Stimulated activated CD8-positive, alpha-beta memory T cell treated with anti-CD3 and anti-CD28 coated beads, Interleukin-15, amount 100 ng/mL, for 24 hours (primary cell): ENCODE measurements at places on chromosomes 7 and 10.

- no peak for DNase-seq
Observed at GRCh38 chr10:83931669-83932068, 207.6 kb upstream of the GHITM start.

DNA sequence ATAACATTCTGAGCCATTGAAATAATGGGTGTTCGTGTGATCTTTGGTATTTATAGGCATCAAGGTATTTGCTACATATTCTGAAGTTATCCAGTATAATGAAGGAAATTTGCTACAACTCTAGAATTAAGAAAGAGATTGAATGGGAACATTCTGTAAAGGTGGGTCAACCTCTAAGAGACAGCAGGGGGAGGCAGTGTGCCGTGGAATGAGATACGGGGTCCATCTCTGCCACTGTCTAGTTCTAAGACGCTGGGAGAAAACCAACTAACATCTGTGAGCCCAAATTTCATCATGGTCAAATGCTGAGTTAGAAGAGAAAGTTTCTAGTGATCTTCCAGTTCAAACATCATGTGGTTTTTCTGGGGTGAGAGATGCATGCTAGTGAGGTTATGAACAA is 368.9 kb downstream of the SORCS1 start:
- DNase-seq, result no peak

DNA sequence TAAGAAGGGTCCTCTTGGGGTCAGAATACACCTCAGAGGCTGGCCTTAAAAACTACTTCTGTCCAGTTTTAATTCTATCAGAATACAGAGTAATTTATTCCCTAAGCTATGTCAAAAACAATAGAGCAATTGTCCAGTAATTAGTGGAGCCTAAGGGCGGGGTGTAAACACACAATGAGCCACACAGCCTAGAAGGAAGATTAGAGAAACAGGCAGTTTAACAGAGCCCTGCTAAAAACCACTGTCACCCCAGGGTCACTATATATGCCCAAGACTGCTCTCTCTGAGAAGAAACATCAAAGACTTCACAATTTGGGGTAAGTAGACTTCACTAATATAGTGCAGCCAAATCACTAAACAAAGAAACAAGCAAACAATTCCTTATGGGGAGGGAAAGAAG is 27.2 kb upstream of the WNT2 start:
- no peak for DNase-seq

- DNase-seq, result no peak
Observed at GRCh38 chr7:2172311-2173188, 60.2 kb downstream of the MAD1L1 start.

DNA sequence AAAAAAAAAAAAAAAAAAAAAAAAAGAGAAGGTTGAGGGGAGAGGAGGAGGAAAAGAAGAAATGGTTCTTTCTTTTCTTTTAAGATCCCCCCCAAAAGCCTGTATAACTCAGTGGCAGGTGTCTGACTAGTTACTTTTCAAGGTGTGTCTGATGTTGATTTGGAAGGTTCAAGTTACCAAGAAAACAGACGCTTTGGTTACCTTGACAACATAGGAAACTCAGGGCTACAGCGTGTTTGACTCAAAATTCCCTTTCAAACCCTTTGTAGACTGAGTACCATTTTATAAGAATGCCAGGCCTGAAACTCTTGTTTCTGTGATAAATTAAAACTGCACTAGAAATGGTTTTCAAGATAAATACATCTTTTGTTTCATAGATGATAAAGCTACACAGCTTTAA is 286.8 kb downstream of the SKIDA1 start:
- no peak for DNase-seq

GRCh38 chr10:99382176-99382575 is 48.2 kb downstream of the GOT1 start:
- no peak for DNase-seq

DNA sequence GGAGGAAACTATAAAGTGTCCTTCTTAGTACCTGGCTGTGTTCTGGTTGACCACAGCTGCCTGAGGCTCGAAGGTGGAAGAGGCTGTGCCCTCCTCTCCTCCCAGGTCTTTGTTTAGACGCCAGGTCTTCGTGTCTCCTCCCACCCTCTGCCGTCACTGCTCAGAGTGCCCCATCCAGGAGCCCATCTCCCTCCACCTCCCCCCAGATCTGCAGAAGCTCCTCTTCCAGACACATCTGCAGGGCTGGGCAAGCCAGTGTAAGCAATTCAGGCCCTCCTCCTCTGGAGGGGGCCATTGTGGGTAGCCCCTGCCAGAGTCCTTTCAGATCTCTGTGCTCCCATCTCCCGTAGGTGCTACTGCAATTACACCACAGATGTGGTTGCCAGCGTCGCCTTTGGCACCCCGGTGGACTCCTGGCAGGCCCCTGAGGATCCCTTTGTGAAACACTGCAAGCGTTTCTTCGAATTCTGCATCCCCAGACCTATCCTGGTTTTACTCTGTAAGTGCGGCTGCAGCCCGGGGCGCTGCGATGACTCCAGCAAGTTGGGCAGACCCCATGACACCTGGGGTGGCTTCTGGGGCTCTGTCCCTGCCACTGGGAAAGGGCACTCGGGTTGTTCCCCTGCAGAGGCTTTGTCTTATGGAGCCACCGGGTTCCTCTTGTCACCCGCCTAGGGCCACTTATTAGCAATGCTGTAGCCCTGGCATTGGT is 107.5 kb downstream of the PARP12 start:
- no peak for DNase-seq

- no peak for DNase-seq
Observed at GRCh38 chr7:44531421-44532380, 9.4 kb downstream of the NPC1L1 start.

DNA sequence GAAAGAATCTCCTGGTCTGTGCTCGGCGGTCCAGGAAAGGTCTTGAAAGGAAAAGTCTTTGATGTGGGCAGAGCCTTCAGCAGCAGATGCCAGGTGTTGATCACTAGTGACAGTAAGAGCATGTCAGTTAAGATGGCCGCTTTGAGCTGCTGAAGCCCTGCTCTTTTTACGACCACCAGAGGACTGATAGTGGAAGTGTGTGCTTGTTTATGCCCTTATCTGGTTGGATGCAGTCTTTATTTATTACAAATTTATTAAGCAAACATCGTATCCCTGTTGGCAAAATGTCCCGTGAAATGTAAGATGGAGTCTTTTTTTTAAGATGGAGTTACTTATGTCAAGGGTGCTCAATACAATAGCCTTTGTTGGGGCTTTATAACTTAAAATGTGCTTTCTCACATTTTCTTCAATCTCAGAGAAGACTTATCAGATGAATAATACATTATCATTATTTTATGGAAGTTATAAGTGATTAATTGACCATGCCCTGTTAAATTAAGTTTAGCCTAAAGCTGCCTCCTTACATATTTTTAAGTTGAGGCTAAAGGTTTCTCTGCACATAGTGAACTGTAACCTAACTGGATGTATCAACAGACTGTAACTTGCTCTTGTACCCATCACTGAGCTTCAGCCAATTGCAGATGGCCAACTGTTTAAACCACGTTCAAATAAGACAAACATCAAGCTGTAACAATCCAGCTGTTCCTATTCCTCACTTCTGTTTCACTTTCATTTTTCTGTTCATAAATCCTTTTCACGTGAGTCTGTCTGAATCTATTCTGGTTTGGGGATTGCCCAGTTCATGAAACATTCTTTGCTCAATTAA is 97.4 kb upstream of the PIK3CG start:
- no peak for DNase-seq

DNA sequence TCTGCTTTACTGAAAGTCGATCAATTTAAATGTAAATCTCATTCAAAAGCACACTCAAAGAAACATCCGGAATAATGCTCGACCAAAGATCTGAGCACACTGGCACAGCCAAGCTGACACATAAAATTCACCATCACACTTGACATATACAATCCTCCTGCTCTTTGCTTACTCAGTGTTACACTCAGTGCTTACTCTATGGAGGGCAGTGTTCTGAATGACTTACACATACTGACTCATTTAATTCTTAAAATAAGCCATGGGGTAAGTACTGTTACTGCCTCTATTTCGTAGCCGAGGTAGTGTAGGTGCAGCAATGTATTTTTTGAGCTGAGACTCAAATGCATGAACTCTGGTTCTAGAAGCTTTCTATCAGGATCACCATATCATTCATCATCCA is 421.5 kb upstream of the LRRN3 start:
- no peak for DNase-seq

DNA sequence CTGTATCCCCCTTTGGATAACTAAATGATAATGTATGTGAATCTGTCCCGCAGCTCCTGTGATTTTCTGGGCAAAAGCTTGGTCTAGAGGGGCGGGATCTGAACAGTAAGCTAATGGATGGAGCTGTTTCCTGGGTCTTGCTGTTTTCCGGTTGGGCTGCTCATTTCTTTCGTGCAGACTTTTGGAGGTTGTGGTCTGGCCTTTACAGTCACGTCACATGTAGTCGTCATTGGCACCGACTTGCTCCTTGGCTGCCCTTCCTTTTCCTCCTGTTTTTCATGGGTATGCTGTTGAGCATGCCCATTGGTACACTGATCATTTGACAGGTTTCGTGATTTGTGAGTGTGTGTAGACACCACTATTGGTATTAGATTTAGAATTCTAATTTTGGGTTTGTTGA is 2.0 kb downstream of the FBH1 start:
- DNase-seq, result no peak

DNA sequence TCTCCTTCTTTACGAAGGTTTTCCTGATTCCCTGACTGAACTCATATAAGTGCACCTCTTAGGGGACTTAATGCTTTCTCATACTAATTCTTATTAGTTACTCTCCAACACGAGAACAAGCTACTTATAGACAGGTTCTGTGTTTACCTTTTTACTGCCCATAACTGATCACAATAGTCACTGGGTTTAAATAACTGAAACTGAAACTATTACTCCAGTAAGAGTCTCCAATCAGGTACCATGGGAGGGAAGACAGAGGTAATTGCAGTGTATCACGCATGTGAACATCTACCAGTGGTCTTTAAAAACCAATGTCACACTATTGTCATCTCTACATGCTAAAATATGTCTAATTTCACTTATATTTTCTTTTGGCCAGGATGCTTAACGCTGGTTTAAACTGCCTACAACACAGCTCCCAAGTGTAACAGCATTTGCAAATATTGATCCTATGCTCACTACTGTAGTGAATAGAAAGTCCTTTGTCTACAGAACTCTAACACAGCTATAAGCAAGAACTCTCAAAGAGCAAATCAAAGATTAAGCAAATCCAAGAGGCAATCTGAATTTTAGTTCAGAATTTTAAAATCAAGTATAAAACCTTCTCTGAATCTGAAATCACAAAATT is 3.6 kb downstream of the GDI2 start:
- DNase-seq, result no peak

DNA sequence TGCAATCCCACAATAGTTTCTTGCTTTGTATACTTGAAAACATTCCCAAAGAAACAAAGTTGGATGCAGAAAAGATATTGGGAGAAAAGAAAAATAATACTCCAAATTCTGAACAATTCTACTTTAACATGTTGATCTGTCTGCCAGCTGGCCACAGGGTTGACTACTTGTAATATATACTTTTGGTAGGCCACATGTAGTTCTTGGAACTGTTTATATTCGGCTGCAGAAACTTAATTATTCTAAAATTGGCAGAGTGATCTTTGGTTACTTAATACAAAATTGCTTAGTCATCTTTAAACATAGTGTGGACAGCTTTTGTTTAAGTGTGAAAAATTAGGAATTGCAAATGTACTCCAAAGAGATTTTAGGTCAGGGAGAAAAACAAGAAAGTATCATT is 76.0 kb downstream of the CALD1 start:
- DNase-seq, result no peak

- no peak for DNase-seq
Observed at GRCh38 chr10:83012866-83013265, 1126.4 kb upstream of the GHITM start.

GRCh38 chr7:147664541-147664940 is 926.0 kb upstream of the C7orf33 start:
- DNase-seq, result no peak

GRCh38 chr7:18541181-18541870 is 45.8 kb downstream of the HDAC9 start:
- no peak for DNase-seq

DNA sequence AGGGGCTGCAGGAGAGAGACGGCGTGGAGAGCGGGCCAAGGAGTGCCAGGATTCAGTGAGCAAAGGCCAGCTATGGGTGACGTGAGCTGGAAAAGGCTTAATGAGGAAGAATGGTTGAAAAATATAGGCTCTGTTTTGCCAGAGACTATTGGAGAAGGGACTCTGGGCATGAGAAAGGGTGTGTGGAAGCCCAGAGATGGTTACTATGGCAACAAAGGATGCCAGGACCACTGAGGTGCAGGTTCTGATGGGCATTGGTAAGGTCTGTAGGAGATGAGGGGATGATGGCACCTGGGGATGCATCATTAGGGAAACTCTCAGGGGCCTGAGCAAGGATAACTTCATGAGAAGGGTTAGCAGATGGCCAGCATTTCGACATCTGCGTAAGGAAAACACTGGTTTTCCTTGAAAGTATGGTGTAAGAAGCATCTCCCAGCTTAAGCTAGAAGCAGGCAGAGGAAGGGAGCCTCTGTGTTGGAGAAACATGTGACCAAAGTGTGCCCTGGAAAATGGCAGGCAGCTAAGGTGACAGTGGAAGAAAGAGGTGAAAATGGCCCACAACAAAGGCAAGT is 21.6 kb upstream of the FAM180A start:
- no peak for DNase-seq

GRCh38 chr7:15470825-15471668 is 90.8 kb downstream of the AGMO start:
- no peak for DNase-seq

GRCh38 chr7:25192043-25192442 is 36.2 kb downstream of the NPVF start:
- DNase-seq, result no peak

GRCh38 chr7:126436213-126436868 is 816.4 kb downstream of the GRM8 start:
- DNase-seq, result no peak

GRCh38 chr10:110730345-110731050 is 86.4 kb downstream of the RBM20 start:
- no peak for DNase-seq

GRCh38 chr10:62175251-62175650 is 93.4 kb downstream of the RTKN2 start:
- DNase-seq, result no peak

- DNase-seq, result no peak
Observed at GRCh38 chr10:116210588-116211346, 62.2 kb downstream of the GFRA1 start.

DNA sequence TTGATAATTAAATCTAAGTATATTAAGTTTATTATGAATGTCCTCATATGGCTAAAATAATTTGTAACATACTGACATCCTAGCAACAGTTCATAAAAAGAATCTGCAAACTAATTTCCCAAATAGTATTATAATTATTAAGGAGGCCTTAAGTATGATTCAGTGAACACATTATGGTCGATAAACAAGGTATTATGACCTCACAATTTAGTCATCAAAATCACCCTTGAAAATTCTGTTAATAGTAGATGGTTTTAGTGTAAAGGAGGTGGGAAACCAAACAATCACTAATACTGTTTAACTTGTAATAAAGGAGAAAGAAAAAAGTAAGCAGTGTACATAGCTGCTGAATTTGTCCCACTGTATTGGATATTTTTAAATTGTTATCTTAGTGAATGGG is 2.1 kb downstream of the ETV1 start:
- no peak for DNase-seq

- DNase-seq, result no peak
Observed at GRCh38 chr10:31749981-31750840, 178.4 kb downstream of the ARHGAP12 start.

- no peak for DNase-seq
Observed at GRCh38 chr10:451021-451471, 238.4 kb downstream of the DIP2C start.
